ENCODE measurements at places on chromosomes 16 and 17.

GRCh38 chr17:77332981-77333685 is 192.4 kb downstream of the SEC14L1 start:
- DNase-seq, result no peak

DNA sequence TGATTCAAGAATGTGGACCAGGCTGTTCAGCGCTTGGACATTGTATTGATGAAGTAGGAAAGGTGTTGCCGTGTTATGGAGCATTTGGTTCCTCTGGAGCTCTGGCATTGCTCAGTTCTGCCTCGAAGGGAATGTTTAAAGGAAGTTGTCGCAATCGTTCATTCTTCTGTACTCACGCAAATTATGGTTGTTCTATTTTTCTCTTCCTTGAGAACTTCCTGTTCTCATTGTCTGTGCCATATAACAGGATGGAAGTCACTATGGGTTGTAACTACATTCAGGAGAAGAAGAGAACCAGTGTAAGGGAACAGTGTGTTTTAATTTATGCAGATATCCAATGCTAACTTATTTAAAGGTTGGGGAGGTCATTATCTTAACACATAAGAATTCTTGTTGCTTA is 13.0 kb downstream of the PCTP start:
- DNase-seq, result no peak

GRCh38 chr16:51762081-51762996 is 611.3 kb upstream of the SALL1 start:
- no peak for DNase-seq

- no peak for DNase-seq
Measured at GRCh38 chr17:41328207-41328606, 12.7 kb upstream of the KRTAP17-1 start.

DNA sequence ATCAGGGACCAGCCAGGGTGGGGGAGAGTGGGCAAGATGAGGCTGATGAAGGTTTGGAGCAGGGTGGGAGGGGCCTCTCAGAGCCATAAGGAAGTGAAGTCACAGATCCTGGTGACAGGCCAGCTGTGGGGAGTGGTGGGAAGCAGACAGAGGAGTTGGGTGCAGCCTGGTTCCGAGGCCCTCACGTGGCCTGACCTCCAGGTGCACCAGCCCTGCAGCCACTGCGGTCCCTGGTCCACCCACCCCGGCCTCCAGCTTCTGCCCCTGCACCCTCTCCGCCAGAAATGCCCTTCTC is 3.9 kb upstream of the ZFPM1 start:
- DNase-seq, result no peak

GRCh38 chr16:24995469-24995868 is 19.7 kb downstream of the ARHGAP17 start:
- DNase-seq, result no peak

DNA sequence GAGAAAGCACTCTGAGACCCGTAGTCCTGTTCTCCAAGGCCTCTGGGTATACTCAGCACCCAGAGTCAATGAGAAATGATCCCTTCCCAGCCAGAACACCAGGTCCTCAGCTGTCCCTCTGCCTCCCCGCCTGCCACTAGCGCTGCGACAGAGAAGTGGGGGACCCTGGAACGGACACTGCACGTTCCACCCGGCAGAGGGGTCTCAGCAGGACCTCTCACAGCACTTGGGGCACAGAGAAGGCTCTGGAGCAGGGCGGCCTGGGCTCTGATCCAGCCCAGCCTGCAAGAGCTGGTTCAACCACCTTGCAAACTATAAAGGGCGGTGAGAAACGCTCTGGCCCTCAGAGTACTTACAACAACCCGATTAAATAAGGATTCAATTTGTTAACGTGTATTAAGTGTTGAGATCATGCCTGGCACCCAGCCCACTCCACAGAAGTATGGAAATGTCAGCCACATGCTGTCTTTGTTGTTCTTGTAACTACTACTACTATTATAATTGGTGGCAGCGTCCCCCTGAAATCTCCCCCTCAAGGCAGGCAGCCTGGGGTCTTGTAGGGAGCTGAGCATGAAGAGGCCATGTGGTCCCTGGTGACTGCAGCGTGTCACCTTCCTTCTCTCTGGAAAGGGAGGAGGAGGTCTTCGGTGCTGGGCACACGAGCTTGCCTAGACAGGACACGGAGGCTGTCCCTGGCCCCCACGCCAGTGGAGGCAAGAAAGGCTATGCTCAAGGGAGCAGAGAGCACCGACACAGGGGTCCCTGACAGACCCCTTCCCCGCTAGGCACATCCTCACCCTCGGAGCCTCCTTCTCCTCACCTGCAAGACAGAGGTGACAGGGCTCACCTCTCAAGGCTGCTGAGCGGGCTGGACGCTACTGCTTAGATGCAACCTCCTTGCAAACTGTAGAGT is 2.4 kb downstream of the OSGIN1 start:
- DNase-seq, result no peak

- no peak for DNase-seq
Measured at GRCh38 chr16:55955845-55956244, 80.7 kb upstream of the CES5A start.

- DNase-seq, result no peak
Measured at GRCh38 chr17:40558300-40558889, 6.9 kb downstream of the CCR7 start.
